Peyer's patch (tissue), 4 donors: ENCODE measurements at places on chromosomes 4 and X.

GRCh38 chr4:931194-931959 is 739 bp downstream of the GAK start:
- peak; percentile 60 for DNase-seq

DNA sequence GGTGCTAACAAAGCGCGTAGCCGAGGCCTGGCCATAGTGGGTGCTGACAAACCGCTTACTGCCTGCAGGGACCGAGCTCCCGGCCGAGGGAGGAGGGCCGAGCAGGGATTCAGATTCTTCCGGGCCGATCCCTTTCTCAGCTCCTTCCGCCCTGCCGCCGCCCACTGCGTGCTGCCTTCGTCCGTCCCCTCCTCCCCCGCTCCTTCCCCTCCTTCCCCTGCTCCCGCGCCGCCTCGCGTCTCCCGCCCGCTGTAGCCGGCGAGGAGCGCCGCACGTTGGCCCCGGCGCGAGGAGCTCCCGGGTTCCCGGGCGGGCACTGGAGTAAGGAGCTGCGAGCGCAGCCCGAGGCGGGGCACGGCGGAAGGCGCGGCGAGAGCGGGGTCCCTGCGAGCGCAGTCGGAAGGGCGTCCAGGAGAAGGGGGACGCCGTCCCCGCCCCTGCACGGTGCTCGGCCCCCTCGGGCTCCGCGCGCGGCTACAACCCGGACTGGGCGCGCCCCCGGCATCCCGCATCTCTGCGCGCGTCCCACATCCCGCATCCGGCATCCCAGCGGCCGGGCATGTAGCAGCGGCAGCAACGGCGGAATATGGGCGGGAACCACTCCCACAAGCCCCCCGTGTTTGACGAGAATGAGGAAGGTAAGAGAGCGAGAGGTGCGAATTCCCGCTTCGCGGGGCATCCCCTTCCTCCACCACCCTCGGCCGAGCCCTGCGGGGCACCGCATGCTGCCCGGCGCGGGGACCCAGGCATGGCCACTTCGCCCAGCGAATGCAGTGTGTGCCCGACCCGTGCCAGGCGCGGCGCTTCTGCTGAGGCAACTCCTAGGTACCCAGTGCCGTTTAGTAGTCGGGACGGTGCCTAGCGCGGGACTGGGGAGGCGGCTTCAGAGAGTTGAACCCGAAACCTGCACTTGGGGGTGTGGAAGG is at the start of gene STK32B:
Gene STK32B (plus strand): TSS at position 203 of the 926 bp plus-strand sequence.
- peak; percentile 52 for DNase-seq

DNA sequence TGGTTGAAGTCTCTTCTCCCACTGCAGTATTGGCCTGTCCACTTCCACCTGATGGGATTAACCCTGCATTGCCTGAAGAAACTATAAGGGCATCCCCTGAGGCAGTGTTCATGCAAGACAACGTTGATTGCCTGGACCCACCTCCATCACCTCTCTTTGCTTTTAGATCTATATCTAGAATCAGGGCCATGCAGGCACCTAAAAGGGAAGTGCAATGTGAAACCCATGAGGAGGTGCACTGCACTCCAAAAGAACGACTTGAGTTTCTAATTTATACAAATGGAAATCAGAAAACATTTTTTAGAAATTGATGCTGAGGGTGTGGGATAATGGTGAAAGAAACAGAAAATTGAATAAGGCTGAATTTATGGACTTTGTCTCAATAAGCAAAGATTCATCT is 694.4 kb downstream of the TRAM1L1 start:
- no peak for DNase-seq

GRCh38 chrX:48558271-48558670 is 16.0 kb upstream of the RBM3 start:
- DNase-seq: no peak

DNA sequence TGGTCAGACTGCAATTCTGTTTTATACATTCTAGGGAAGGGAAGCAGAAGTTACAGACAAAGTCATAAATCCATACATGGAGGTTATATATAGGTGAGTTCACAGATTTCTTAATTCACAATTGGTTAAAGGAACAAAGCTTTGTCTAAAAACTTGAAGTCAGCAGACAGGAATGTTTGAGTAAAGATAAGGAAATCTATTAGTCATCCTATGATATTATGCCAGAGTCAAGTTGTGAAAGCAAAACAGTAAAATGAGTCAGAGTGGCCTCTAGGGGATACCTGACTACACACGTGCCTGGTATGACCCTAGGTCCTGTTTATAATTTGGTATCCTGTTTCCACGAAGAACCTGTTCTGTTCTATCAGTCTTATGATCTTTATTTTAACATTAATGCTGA is 31.5 kb downstream of the ACTRT1 start:
- DNase-seq: no peak
